Activated T-helper 2 cell treated with anti-CD3 and anti-CD28 coated beads, Interferon-gamma antibody, Interleukin-2, Interleukin-4, amounts not matched to agents 10 μg/mL and 5 μg/mL and 100 μg/mL, durations not matched to agents 14 hours and 24 hours and 36 hours (primary cell): ENCODE measurements at places on chromosomes 1 and 21. TPM values are rescaled to one million over a fixed set of nuclear protein-coding genes. Genes with fewer than 3 reads are reported as not detected.

DNA sequence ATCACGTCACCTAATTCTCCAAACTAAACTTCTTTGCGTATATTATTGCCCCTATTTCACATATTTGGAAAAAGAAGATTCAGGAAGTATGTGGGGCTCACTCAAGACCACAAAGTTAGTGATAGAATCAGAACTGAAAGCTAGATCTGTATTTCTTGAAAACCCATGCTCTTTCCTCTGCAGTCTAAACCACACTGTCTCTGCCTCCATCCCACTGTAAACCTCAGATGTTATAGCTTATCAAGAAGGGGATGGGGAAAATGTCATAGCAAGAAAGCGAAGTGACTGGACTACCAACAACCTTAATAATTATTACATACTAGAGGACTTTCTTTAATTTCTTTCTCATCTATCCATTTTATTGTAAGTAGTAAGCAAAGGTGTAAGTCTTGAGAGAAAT is 257.7 kb upstream of the SGIP1 start:
- peak overlapping the region; percentile 9 for H3K4me3 ChIP-seq
- DNase-seq = peak; percentile 27
- H3K27ac ChIP-seq = peak overlapping the region; percentile 12
- H3K27me3 ChIP-seq = peaks cover 25% of the 10 kb centered on the region
- peaks cover 78% of the 10 kb centered on the region for H3K4me1 ChIP-seq

DNA sequence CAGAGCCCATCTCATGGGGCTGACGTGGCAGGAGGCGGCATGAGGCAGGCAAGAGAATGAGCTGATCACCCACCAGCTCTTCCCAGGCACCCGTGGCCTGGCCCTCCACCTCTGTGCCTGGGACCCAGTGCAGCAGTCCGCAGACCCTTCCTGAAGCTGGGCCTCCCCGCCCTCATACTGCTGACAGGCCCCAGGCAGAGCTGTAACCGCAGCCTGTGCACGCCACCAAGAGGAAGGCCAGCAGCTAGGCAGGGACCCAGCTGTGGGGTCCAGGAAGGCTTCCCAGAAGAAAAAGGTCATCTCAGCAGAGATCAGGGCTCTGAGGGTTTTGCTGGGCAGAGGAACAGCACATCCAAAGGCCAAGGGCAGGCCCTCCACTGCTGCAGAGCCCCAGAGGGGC is 9.8 kb upstream of the MTFR1L start:
- peaks cover 1% of the 10 kb centered on the region for H3K27me3 ChIP-seq
- H3K4me3 ChIP-seq = no peak overlapping the region
- no peak for DNase-seq
- peaks cover 3% of the 10 kb centered on the region for H3K4me1 ChIP-seq
- H3K36me3 ChIP-seq = no peaks in the 10 kb centered on the region
- no peak overlapping the region for H3K27ac ChIP-seq

DNA sequence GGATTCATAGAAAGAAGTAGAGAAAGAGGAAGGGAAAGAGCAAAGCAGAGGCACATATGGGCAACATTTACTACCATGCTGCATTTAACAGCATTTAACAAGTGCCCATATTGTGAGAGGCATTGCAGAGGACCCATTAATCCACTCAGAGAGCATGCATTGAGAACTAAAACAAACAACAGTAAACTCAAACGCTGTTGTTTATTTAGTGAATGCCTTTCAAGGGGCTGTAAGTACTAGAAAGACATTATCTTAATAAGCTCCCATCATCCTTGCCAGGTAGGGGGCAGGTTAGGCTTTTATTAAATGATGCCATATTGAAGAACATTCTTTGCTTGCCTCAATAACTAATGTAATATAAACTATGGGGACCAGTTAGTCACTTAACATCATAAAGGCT is 254.3 kb upstream of the DAB1 start:
- no peaks in the 10 kb centered on the region for H3K4me1 ChIP-seq
- no peaks in the 10 kb centered on the region for H3K36me3 ChIP-seq
- no peak overlapping the region for H3K27ac ChIP-seq
- DNase-seq = no peak
- H3K27me3 ChIP-seq = no peaks in the 10 kb centered on the region

DCDC2B gene
- total RNA-seq = 0.14 TPM in 1 of 2 replicates, not detected in the other

GRCh38 chr1:68196676-68197075 is 35.6 kb downstream of the WLS start:
- no peaks in the 10 kb centered on the region for H3K36me3 ChIP-seq
- H3K4me3 ChIP-seq = no peak overlapping the region
- DNase-seq = no peak
- peaks cover 2% of the 10 kb centered on the region for H3K4me1 ChIP-seq
- H3K27me3 ChIP-seq = no peaks in the 10 kb centered on the region

LHX8 gene
- not detected in 2 replicates for total RNA-seq

DNA sequence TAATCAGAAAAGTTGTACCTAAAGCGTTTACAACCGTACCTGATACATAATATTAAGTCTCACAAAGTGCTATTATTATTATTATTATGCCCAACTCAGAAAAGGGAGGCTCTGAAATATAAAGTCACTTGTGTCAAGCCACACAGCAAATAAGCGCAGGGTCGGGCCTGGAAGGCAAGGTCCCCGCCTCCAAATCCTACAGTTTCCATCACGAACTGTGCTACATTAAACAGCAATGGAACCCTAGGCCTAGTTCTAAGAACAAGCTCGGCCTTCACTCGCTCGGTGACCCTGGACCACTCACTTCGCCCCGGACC is 549 bp downstream of the PARS2 start:
- H3K4me1 ChIP-seq = peaks cover 12% of the 10 kb centered on the region
- H3K27me3 ChIP-seq = no peaks in the 10 kb centered on the region
- peak overlapping the region; percentile 88 for H3K4me3 ChIP-seq
- H3K27ac ChIP-seq = peak overlapping the region; percentile 89
- H3K36me3 ChIP-seq = no peaks in the 10 kb centered on the region

DNA sequence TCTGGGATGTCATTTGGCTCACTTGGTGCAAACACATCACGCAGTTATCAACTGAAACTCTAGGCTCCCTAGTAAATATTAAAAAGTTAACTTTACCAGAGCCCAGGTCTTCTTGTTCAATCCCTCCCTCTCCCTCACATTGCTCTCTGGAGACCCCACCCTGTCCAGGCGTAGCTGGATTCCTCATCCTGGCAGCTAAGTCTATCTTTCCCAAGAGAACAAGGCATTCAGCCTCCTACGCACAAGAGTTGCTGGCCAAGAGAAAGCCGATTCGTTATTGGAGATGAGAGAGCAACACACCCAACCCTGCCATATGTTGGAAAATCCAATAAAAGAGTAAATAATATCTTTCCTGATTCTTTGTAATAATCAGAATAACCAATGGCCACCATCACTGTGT is 117.9 kb downstream of the SLC30A10 start:
- no peak overlapping the region for H3K27ac ChIP-seq
- no peaks in the 10 kb centered on the region for H3K27me3 ChIP-seq
- H3K4me3 ChIP-seq = no peak overlapping the region
- H3K4me1 ChIP-seq = peaks cover 2% of the 10 kb centered on the region

DNA sequence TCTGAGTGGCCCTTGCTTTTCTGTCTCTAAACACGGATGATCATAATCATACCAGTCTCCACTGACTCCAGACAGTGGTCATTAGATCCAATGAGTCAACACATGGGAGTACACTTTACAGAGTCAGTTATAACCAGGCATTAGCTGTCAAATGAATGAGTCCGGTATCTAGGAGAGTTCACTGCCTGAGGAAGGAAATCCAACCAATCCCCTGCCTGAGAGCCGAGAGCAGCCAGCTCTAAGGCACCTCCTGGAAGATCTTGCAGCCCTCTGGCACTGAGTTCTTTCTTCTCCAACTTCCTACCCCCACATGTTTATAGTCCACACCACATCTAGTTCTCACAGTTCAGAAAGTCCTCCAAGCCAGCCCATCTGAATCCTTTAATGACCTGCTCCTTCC is 29.4 kb upstream of the RBM15 start:
- H3K27ac ChIP-seq = no peak overlapping the region
- no peak for DNase-seq
- H3K36me3 ChIP-seq = no peaks in the 10 kb centered on the region
- no peaks in the 10 kb centered on the region for H3K4me1 ChIP-seq
- H3K27me3 ChIP-seq = peaks cover 3% of the 10 kb centered on the region
